ENCODE measurements at places on chromosomes 2 and 18.

- DNase-seq: no peak
These were observed 24.2 kb downstream of the CNRIP1 start for GRCh38 chr2:68295516-68295915.

GRCh38 chr18:76457475-76457874, 37.6 kb downstream of the ZNF516 start:
- DNase-seq: no peak

DNA sequence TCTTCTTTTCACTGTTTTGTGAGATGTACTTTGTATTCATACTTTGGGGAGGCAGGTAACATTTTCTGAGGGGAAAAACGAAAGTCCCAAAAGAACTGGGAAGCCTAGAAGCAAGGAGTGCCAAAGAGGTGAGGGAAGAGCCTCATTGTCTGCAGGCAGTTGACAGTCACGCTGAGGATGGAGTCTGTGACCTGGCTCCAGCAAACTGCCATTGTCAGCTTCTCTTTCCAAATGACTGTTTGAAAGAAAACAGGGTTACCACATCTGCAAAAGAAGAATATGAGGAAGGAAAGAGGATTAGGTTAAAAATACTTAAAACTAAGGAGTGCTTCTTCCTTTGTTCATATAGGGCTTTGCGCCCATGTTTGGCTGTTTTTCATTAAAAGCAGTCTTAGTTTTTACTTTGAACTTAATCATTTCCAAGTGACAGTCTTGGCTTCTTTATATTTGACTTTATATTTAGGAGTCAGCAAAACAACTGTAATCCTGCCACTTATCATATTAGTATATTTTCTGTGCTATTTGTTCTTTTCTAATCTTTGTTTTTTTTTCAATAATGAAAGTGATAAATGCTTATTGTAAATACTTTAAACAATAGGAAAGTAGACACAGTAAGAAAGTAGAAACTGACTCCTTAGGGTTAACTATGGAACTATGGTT, 35.0 kb downstream of the CERS6 start:
- no peak for DNase-seq

GRCh38 chr2:232459419-232460035, 3.6 kb downstream of the ALPI start:
- no peak for DNase-seq

GRCh38 chr2:197453914-197454398, 604 bp downstream of the COQ10B start:
- DNase-seq: no peak

- no peak for DNase-seq
These were observed 300.4 kb upstream of the TNP1 start for GRCh38 chr2:217160103-217160743.

GRCh38 chr18:7870855-7871254, 303.7 kb downstream of the PTPRM start:
- DNase-seq: no peak

- DNase-seq: no peak
These were observed 286.5 kb downstream of the THSD7B start for GRCh38 chr2:137051778-137052398.

GRCh38 chr2:12127638-12128037, 381.2 kb downstream of the LPIN1 start:
- no peak for DNase-seq

- no peak for DNase-seq
These were observed 796.8 kb upstream of the SOX11 start for GRCh38 chr2:4895371-4895770.

- DNase-seq: no peak
These were observed 528.7 kb upstream of the FANCL start for GRCh38 chr2:58769864-58770234.

GRCh38 chr18:74268933-74269620, 22.7 kb downstream of the CYB5A start:
- no peak for DNase-seq
